ENCODE measurements at places on chromosomes 3 and 15.

DNA sequence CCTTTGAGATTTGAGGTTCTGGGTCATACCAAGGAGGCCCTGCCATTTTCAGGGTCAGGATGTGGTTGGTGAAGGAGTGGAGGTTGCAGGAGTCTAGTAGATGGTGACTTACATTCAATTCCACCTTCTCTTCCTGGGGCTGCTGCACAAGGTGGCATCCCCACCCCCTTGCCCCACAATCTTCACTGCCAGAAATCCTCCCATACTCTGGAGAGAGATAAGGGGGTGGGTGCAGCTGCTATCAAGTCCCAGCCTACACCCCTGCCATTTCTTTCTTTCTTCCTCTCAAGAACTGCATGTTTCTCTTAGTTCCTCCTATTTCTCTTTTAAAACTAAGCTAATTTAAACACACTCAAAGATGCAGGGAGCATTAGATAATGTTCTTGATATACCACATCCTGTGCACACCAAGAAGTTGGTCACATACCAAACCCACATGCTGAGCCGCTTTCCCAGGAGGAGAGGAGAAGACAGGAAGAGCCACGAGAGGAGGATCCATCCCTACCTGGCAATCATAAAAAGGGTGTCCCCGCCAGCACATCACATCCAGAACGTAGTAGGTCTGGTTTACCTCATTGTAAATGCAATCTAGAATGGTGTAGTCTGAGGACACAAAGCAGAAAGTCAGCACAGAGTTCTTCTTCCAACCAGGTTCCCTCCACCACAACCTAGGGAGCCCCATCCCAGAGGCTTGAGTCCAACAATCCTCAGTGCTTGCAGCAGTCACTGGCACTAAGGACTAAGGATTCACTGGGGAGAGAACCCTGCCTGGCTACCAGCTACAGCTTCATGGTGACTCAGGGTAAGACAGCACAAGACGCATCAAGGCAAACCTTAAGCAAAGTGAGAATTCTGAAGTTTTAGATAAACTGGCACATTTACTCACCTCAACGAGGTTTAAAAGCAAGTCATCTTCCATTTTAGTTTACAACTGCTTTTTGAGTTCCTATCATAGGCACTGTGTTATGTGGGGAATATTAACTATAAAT is 18.5 kb downstream of the SNUPN start:
- DNase-seq: no peak

DNA sequence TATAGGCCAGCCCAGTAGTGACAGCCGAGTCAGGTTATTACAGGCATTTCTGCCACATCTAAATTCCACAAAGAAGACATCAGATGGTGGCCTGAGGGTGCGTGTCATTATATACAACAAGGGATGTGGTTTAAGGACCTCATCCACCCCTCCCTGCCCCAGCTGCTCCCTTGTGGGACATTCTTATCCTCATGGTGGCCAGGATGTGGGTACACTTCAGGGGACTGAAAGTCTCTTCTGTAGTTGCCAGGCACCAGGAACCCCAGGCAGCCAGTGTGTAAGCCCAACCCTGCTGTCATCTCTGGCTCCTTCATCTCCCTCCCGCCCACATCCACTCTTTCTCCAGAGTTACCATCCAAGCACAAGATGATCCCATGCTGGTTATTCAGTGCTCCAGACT is 224.9 kb upstream of the TOPAZ1 start:
- DNase-seq: no peak

DNA sequence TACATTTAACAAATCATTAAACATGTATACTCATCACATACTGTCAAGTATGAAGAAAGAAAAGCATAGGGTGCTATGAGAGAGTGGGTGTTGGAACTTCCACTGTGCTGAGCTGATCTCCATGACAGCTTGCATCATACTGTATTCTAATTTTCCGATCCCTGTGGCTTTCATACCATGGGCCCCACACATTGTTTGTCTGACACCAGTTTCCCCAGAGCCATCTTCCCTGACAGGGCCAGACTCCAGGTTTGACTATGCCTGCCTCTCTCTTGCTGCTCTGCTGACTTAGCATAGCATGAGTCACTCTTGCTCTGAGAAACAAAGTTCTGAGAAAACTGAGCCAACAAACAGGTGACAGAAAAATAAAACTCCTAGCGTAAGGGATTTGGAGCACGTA is 37.0 kb upstream of the CASR start:
- no peak for DNase-seq

DNA sequence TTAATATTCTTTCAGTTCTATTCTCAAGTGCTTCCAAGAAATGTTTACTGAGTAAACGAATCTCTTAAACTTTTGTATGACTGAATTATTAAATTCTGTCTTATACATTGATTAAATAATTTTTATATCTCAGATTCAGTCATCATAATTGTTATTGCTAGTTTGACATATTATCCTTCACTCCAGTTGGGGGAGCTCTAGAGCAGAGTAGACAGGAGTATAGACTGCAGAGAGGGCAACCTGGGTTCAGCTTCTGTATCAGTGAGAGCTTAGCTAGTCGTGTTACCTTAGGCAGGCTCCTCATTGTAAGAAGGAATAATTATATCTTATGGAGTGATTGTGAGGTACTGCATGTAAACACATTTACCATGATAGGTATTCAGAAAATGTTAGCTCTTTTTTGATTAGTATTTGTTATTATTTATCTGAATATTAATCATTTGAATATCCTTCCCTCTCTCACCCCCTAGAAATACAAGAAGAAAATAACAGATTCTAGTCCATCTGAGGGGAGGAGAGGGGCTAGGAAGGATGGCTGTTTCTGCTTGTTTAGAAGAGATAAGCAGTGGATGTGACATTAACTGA is 31.0 kb upstream of the ZCWPW2 start:
- no peak for DNase-seq

GRCh38 chr3:72661115-72661457 is 187.2 kb downstream of the SHQ1 start:
- DNase-seq: no peak

DNA sequence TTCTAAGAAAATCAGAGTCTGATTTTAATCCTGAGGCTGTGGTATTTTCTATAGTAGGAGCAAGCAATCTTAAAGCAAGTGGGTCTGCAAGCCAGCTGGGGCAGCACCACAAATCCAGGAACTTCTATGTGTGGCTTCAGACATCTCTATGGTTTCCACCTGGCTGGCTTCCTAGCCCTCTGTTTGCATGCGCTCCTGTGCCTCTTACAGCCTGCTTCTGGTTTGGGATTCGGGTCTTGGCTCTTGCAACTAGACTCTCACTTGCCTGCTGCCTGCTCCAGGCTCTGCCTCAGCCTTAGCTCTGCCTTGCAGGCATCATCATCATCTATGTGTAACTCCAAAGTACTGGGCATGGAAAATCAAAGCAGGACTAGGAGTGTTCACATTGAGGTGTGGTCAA is 43.4 kb downstream of the MINDY4B start:
- DNase-seq: no peak

- peak; percentile 78 for DNase-seq
Measured at GRCh38 chr3:35296533-35296932, 342.8 kb upstream of the ARPP21 start.

DNA sequence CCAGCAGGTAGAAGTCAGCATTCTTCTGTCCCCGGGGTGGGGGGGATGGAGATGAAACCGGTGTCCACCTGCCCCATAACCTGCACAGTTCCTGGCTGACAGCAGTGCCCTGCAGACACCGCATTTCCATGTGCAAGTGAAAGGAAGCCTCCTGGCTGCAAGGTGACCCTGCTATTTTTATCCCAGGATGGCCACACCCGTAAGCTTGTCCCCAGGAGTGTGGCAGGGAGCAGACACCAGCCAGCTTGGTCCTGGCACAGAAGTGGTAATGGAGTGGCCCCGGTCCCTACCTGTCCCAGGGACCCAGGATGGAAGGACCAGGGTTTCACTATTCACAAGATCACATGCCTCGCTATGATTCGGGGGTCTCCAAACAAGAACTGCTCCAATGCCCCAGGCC is 85.3 kb upstream of the RPL32 start:
- DNase-seq: no peak

DNA sequence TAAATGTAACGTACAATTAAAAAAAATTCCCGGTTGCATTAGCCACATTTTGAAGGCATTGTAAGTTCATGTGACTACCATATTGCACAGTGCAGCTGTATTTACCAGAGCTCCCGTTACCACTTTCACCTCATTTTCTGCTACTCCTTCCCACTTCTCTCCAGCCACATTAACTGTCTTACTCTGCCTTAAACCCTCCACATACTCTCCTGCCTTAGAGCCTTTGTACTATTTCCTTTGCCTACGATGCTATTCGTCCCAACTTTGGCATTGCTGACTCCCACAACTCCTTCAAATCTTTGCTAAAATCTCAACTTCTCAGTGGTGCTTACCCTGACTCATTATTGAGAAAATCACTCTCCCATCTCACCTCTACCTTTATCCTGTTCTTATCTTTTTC is 115.2 kb downstream of the CADM2 start:
- no peak for DNase-seq

DNA sequence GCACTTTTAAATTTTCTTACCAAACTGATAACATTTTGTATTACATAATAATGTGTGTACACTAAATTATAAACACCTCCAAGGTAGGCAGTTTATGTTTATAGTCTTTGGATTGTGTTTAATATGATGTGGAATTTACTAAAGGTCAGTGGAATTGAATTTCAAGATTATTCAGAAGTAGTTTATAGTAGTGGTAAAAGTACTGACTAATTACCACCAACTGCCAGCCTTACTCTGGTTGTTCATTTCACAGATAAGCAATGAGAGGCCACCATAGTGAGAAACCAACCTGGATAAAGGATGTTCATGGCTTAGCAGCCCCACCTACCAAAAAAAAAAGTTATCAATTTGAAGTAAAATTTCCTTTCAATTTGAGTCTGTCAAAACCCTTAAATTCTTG is 54.0 kb upstream of the EIF5A2 start:
- DNase-seq: no peak

- DNase-seq: no peak
Measured at GRCh38 chr3:111713833-111714232, 118.7 kb upstream of the ZBED2 start.

DNA sequence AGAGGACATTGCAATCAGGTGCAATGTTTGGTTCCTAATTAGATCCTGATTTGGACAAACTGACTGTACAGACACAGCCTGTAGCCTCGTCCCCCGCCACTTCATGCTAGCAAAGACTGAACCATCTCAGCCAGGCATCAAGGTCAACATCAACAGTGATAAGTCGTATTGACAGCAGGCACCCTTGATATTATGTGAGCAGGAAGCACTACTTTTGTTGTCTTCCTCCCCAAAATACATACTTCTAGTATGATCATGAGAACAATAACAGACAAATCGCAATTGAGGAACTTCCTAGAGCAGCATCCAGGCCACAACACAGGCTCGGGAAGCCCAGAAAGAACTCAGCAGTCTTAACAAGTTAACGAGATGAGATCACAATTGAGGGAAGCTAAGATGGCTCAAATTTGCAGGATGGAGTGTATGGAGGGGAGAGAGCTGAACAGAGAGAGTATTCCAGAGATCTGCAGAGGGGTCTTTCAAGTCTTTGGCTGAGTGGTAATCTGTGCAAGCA is 20.4 kb downstream of the TGM5 start:
- peak; percentile 47 for DNase-seq

DNA sequence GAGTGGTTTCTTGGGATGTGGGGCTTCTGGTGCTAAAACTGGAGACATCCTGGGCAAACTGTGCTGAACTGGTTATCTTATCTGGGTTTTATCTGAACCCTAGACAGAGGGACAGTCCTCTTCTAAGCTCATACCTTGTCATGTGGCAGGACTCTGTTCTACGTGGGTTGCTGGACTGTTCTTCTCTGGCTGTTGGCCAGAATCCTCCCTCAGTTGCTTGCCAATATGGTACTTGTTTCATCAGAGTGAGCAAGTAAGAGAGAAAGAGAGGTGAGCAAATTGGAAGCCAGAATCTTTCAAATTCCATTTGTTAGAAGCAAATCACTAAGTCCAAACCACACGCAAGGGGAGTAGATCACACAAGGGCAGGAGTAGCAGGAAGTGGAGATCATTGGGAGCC is 291.5 kb upstream of the TBL1XR1 start:
- DNase-seq: no peak

- DNase-seq: no peak
Measured at GRCh38 chr15:68384451-68385239, 47.3 kb downstream of the ITGA11 start.

DNA sequence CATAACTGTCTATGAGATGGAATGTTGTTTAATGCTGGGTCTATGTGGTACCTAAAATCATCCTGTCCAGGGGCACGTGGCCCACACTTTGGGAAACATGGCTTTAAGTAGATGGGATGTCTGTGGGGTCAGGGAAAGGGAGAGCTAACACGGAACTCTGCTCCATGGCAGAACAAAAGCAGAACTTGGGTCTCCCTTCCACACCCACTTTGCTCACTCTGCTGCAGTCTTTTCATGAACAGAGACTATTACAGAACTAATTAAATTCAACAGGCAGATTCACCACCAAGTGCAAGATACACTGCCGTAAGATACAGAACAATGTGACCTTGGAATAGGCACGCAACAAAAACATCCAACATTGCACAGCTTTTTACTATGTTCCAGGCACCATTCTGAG is 28.2 kb downstream of the POPDC2 start:
- DNase-seq: no peak

- DNase-seq: no peak
Measured at GRCh38 chr15:38660738-38661137, 96.1 kb upstream of the RASGRP1 start.

GRCh38 chr15:98755781-98756180 is 107.4 kb downstream of the IGF1R start:
- DNase-seq: no peak

GRCh38 chr3:124296406-124296805 is 304.5 kb upstream of the ROPN1 start:
- DNase-seq: no peak

DNA sequence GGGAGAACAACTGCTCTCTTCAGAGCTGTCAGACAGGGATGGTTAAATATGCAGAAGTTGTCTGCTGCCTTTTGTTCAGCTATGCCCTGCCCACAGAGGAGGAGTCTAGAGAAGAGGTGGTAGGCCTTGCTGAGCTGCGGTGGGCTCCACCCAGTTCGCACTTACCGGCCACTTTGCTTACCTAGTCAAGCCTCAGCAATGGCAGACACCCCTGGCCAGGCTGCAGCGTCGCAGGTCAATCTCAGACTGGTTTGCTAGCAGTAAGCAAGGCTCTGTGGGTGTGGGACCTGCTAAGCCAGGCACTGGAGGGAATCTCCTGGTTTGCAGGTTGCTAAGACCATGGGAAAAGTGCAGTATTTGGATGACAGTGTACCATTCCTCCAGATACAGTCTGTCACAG is 12.3 kb upstream of the TMEM45A start:
- DNase-seq: no peak

GRCh38 chr3:12973827-12974226 is 99.4 kb downstream of the IQSEC1 start:
- DNase-seq: no peak

GRCh38 chr3:34109846-34110245 is 311.4 kb downstream of the PDCD6IP start:
- no peak for DNase-seq

DNA sequence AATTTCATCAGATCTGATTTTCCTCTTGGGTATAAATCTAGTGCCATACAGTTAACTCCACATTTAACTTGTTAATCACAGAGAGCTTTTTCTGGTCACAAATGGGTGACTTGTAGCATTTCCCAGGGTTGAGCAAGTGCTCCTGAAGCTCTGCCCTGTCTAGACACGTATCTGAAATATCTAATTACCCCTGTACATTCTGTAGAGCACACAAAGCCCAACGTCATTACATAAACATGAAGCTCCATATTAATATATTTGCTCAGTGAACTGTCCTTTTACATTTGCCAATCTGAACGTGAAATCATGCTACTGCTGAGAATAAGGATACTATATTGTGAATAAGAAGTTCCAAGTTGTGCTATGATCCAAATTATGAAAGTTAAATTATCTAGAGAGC is 49.0 kb downstream of the THBS1 start:
- no peak for DNase-seq

Data from HL-60 (cell line).